CD4-positive, alpha-beta T cell (primary cell): ENCODE measurements at places on chromosomes 4 and X.
A peak's percentile ranks its signal among the peaks of the same experiment; 100 is the strongest.

GRCh38 chr4:23930750-23931488 is 41.1 kb upstream of the PPARGC1A start:
- no peak for DNase-seq

DNA sequence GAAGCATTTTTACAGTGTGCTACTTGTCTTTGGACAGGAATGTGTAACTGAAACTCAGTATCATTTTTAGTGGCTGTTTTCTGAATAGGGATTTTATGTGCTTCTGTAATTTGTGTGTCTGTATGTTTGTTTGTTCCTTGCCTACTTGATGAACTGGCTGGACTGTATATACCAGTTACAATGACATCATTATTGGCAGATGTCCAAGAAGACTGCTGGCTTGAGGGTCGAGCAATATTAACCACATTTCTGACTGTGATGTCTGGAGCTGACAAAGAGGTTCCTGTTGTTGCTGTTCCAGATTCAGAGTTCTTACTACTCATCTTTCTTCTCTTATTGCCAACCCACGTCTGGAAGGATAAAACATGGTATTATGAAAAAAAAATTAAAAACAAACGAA is 33.0 kb downstream of the HDX start:
- DNase-seq = no peak

DNA sequence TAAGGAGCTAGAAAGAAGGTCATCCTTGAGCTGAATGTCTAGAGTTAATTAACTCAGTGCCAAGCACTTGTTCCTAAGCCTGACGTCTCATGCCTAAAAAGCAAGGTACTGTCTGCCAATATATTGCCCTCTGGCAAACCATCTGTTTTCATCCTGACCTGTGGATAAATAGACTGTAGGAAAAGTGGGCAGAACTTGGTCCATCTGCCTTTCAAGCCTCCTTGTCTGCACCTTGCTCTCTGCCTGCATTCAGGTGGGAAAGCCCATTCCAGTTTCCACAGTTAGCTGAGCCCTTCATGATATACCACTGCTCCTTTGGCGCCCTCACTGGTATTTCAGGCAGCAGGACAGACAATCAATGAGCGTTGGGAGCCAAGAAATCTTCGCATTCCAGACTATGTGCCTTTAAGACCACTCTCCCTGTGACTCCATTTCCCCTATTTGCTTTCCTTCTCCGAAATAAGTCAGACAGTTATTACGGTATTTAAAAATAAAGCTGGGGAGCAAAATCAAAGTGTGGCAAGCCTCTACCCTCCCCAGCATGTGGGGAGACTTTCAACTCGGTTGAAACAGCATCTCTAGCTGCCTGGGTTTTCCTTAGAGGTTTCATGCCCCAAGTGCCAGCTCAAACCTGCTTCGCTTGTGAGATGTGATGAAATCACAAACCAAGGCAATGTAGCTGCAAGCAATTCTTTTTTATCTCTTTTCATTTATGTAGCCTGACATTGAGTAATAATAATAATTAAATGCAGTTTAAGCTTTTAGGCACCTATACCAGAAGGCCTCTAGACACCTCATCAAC is 2.5 kb upstream of the CCDC149 start:
- no peak for DNase-seq

DNA sequence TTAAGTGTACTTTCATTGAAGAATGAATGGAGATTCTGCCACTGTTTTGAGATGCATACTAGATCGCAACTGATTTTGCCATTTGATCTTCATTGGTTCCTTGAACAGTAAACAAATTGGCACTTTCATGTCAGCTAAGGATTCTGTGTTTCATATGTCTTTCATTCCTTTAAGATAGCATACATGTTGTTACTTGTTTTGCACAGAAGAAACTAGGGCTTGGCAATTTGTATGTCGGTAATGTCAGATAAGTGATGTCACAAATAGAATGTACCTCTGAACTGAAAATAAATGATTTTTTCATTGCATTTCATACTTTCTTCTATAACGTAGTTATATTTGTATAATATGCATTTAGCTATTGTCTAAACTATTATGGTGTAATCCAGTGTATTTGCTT is 73.2 kb upstream of the TENM3 start:
- no peak for DNase-seq

- DNase-seq = no peak
Observed at GRCh38 chrX:103475381-103475780, 43.9 kb downstream of the RAB40A start.

DNA sequence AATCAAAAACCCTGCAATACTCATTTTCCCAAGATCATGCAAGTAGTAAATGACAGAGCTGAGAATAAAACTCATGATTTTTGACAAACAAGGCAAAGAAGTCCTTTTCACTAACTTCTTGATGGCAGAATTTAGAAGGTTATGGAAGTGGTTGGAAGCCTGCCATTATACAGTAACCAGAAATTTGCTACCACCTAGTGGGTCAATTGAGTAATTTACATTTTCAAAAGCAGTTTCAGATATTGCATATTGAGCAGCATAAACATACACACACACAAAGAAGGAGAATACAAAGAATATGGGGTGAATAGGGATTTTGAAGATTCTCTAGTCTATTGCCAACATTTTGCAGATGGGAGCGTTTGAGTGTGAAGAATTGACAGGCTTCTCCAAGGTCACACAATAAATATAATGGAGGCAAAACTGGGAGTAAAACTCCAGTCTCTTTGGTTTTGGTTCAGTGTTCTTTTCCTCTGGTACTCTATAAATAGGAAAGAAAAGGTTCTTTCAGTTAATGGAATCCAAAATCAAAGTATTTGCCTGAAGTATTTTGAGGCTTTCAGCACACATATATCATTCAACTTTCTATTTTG is 70.2 kb downstream of the GC start:
- DNase-seq = no peak

DNA sequence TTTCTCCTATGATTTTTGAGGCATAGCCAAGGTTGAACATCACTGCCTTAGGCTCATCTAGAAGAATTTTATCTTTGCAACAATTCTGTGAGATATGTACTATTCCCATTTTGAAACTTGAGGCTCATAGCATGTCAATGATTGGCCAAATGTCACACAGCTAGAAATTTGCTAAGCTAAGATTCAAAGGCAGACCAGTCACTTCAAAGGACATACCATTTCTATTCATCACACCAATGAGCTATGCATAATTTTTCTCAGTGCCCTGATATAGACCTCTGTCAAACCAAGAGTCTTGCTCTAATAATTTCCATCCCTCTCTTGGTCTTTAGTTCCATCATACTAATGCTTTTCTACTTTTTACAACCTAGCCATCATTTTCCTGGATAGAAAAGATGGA is 27.6 kb upstream of the SERTM2 start:
- DNase-seq = no peak

GRCh38 chrX:26387906-26388305 is 171.9 kb downstream of the MAGEB5 start:
- DNase-seq = no peak

GRCh38 chrX:45435481-45435880 is 234.8 kb upstream of the DIPK2B start:
- DNase-seq = no peak

DNA sequence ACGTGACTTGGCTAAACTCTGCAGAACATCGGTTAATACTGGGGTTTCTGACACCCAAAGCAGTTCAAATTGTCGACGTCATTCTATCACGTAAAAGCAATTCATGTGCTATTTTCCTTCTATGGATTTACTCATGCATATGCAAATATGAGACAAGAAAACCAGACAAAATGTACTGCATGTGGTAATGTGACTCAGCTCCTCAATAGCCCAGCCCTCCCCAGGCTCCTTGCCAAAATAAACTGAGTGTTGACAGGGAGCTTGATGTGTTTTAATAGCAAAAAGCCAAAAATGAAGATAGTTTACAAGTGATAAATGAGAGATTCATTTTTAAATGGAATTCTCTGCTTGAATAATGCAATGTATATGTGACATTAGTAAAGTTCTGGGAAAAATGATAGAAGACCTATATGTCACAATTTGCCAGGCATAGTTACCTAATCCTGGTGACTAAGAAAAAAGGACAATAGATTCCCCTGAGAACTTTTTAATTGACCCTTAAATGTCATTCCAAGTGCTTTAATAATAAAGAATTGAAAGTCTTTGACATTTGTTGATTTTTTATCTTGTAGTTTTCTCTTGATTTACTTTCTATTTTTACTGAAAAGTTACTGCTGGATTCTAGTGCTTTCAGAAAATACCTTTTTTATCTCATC is 1700.6 kb upstream of the TENM3 start:
- DNase-seq = no peak

DNA sequence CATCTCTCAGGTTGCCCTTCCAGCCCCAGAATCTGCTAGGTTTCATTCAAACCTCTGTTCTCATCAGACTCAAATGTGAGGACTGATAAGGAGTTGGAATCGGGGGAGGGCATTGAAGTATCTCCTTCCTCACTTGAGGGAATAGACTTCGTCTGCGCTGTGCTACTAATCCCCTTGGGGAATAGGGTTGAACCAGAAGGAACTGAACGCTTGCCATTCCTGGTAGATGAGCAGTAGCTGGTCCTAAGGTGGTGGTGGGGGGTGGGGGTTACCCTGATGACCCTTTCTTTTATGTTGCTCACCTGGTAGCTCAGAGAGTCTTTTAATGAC is 692 bp upstream of the SLC9A7 start:
- DNase-seq = no peak

DNA sequence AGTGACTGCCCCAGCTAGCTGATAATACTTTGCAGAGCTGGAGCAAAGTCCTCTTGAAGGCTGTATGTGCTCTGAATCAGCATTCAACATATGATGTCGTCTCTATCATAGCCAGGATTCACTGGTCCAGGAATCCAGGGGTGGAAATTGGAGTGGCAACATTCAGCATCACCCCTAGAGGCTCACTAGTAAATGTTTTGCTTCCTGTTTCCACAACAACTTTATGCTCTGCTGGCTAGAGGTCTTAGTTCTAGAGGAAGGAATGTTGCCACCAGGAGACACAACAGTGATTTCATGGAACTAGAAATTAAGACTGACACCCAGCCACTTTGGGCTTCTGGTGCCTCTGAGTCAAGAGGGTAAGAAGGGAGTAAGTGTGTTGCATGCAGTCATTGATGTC is 11.3 kb downstream of the MAGEA1 start:
- DNase-seq = no peak

DNA sequence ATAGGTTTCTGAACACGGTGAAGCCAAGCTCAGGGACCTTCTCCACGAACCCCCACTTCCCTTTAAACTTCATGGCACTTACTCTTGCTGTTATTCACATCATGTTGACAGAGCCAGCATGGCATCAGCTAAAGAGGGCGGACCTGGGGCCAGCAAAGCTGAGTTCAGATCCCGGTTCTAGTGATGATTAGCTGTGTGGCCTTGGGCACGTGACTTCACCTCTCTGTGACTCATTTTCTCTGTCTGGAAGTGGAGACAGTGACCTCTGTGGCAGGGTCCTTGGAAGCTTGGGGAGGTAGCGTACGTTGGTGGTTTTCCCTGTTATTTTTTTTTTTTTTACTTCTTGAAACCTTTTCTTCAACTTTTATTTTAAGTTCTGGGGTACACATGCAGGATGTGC is 13.4 kb downstream of the EVC start:
- DNase-seq = no peak

DNA sequence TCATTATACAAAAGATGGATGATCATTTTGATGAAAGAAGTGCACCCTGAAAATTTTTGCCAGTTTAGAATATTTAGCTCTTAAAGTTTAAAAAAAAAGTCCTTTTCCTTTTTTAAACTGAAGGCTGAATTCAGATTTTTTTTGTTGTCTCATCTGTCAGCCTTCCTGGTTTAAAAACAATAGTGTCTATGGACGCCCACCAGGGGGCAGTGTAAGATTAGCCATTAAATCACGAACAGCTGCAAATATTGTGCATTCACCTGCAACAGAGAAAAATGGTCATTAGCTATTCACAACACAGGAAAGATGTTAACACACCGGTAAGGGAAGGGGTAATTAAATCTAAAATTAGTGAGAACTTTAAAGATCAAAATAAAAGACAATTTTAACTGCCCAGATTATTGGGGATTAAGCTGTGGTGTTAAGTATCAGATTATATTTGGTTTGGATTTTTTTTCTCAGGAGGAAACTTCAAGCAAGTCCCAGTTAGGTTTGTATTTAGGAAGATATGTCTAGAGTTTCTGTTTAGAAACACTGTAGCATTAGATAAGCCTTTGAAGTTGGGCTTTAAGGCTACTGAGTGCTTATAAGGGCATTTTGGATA is 4.4 kb upstream of the CXorf38 start:
- DNase-seq = peak; percentile 69

GRCh38 chr4:147307896-147308674 is 172.8 kb upstream of the EDNRA start:
- no peak for DNase-seq

DNA sequence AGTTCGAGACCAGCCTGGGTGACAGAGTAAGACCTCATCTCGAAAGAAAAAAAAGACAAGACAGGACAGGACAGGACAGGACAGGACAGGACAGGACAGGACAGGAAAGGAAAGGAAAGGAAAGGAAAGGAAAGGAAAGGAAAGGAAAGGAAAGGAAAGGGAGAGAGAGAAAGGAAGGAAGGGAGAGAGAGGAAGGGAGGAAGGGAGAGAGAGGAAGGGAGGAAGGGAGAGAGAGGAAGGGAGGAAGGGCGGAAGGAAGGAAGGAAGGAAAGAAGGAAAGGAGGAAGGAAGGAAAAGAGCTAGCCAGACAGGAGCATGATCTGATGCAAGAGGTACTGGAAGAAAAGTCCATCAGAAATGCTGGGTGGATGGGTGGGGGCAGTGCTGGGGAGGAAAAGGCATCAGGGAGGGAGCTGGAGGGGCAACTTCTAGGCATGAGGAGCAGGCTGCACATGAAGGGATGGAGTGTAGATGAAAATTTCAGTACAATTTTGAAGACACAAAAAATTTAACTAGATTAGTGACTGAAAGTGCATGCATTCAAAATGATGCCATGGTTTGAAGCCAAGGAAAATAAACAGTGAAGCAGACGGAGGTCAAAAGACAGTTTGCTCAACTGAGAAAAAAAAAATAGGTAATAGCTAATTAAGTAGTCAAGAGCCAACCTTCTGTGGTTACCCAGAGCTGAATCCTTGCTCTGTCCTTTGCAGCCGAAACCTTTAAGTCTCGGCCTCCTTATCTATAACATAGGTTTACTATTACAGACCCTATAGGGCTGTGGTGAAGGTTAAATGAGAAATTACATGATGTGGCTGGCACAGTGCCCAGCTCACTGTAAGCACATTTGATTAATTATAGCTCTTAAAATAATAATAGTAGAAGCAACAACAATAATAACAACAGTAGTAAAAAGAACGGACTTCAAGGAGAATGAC is 59.9 kb downstream of the ZNF827 start:
- no peak for DNase-seq

DNA sequence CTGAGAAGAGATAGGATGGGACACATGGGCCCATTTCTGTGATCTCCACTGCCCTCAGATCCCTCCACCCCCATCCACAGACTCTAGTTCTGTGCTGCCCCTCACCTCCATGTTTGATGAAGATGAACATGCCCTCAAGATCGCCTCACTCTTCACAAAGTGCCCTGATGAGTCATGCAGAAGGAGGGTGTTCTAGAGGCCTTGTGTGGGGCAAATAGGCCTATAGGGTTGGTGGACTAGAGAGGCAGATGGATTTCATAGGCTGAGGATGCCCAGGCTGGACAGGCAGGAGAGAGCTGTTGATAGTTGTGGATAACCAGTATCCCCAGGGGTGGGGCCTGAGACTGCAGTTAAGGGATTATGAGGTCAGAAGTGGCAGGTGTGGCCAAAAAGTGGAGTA is at the start of gene CXorf65:
Gene CXorf65, minus strand, starts transcription at position 314 of the 400 bp plus-strand sequence. Its CDS starts 184 bp downstream, at position 130.
- DNase-seq = no peak

GRCh38 chr4:29058531-29058930 is 1661.6 kb upstream of the PCDH7 start:
- DNase-seq = no peak
